NCI-H1694 treated with DMSO at 0.1 percent for 48 hours (cell line): ENCODE measurements at places on chromosomes 2 and 18.

DNA sequence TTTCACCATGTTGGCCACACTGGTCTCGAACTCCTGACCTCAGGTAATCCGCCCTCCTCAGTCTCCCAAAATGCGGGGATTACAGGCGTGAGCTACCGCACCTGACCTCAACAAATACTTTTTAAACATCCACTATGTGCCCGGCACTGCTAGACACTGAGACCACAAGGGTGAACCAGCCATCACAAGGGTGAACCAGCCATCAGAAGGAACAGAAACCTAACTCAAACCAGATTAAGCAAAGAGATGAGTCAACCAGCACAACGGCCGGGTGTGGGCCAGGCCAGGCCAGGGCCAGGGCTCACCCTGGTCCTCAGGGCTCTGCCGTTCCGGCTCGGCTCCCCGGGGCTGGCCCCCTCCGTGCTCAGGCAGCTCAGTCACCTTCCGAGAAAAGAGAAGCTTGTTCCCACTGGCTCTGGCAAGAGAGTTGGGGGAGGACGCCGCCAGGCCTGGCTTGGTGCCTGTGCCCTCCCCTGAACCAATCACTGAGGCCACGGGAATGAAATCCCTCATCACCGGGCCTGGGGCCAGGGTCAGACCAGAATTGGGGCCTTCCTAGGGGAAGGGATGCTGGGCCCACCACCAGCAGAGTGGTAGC is 4.4 kb downstream of the TEX44 start:
- DNase-seq = no peak

DNA sequence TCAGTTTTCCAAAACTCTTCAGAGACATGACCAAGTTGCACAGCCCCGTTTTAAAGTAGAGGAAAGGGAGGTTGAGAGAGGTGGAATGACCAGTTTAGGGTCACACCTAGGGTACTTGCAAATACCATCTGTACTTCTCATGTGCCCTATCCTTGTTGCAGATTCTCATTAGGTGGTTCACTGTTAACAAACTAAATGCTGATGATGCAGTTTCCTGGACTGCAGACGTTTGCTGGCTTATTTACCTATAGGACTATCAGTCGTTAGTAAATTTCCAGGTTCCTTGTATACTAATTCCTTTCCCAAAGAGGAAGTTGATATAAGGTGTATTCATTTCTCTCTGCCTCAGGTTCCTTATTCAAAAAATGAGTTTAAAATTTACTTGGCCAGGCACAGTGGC is 1.4 kb downstream of the FARP2 start:
- no peak for DNase-seq

GRCh38 chr2:160064916-160065315 is 2.5 kb upstream of the PLA2R1 start:
- no peak for DNase-seq

- DNase-seq = no peak
These were observed 249.3 kb upstream of the MEIS1 start for GRCh38 chr2:66185497-66186054.

GRCh38 chr2:27940090-27940671 is 49.7 kb downstream of the BABAM2 start:
- DNase-seq = no peak

DNA sequence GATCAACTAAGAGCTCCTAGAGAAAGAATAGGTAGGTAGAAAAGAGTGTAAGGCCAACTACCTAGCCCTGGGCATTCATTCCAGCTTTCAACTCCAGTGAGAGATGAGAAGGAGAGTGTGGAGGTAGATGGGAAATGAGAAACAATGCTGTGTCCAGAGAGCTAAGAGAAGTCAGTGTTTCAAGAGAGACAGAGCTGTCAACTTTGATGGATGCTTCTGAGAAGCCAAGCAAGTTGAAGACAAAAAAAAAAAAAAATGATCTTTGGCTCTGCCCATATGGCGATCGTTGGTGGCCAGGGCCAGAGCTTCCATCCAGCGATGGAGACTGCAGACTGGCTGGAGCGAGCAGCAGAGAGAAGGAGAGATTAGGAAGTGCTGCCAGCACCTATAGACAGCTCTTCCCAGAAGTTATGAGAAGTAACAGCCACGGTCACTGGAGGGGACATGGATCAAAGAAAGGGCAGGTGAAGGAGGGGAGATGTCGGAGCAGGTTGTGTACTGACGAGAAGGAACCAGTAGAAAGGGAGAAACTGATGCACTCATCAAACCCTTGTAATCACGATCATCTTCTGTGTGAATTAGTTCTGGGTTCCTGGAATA is 112.4 kb upstream of the PPP1CB start:
- no peak for DNase-seq

- DNase-seq = no peak
These were observed 441.8 kb downstream of the SETBP1 start for GRCh38 chr18:45122506-45122905.

- peak; percentile 55 for DNase-seq
These were observed 9.0 kb downstream of the CAPN10 start for GRCh38 chr2:240595381-240596079.

- no peak for DNase-seq
These were observed 64.0 kb downstream of the INPP4A start for GRCh38 chr2:98508709-98509066.

GRCh38 chr18:28088477-28088876 is 88.5 kb downstream of the CDH2 start:
- DNase-seq = no peak

DNA sequence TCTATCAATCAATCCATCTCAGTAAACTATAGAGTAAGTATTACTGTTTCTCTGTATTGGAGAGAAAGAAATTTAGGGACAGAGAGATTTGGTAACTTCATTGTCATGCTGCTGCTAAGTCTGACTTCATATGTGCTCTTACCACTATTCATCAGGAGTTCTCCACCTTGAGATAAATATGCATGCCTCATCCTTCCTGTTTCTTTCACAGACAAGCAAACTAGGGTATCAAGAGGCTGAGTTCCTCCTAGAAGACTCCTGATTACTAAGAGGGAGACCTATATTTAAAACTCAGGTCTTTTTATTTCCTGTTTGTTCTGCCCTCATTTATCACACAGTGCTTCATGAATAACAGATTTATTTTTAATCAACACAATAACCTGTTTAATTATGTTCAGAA is 34.1 kb downstream of the RIT2 start:
- DNase-seq = no peak

DNA sequence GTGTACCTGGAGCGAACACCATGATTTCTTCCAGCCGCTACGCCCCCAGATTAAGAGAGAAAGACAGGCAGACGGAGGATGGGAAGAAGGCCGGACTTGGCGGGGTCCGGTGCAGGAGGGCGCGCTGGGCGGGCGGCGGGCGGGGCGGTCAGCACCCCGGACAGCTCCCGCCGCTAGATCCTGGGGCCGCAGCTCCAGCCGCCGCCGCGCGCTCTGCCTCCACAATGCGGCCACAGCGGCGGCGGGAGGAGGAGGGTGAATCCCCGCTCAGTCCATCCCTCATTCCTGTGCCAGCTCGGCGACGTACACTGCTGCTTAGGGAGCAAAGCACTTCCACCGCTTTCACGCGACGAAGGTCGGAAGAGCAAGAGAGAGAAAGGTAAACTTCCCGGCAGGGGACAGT is at the start of gene AKAIN1:
TSS of gene AKAIN1 (minus strand) at position 226 of the 403 bp plus-strand sequence. CDS start at position 22, 204 bp downstream.
- DNase-seq = no peak

DNA sequence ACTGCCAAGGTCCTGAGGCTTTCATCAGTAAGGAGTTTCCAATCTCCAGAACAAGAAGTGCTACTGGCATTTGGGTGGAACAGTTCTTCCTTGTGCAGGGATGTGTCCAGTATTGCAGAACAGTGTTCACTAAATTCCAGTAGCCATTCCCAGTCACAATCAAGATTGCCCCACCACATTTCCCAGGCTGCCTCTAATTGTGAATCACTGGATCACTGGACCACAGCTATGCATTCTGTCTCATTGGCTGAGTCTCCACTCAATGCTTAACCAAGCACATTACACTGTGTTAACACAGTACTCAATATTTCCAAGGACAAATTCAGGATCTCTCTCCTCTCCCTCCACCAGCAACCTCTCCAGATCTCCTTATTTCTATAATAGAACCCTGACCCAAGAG is 160.2 kb upstream of the CCDC150 start:
- DNase-seq = no peak
